ENCODE measurements at places on chromosomes 3 and 15.
A peak's percentile ranks its signal among the peaks of the same experiment; 100 is the strongest.

- DNase-seq = no peak
Observed at GRCh38 chr3:143294188-143294587, 174.6 kb downstream of the CHST2 start.

DNA sequence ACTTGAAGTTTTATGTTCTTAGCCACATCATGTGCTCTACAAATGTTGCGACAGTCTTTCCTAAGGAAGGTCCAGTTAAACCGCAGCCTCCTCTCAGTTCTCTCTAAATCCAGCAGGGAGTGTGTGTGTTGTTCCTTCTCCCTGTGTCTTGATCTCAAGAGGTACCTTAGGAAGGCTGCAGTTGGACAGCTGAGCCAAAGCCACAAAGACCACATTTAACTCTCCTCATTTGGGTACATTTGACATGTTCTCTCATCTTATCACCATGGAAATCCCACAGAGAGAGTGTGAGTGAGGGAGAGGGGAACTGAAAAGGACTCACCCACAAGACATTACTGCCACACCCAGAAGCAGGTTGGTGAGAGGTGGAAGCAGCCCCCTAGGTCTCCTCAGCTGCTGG is 79.5 kb downstream of the CD200R1L start:
- no peak for DNase-seq

GRCh38 chr3:149247929-149248691 is 26.5 kb upstream of the CP start:
- no peak for DNase-seq

GRCh38 chr15:39658740-39659139 is 77.9 kb downstream of the THBS1 start:
- no peak for DNase-seq

GRCh38 chr3:35633332-35634124 is 5.8 kb upstream of the ARPP21 start:
- DNase-seq = no peak

GRCh38 chr15:83379579-83379959 is 67.6 kb upstream of the SH3GL3 start:
- DNase-seq = peak; percentile 89

Measured in osteoblast (primary cell).